ENCODE measurements at places on chromosomes 4 and X.

DNA sequence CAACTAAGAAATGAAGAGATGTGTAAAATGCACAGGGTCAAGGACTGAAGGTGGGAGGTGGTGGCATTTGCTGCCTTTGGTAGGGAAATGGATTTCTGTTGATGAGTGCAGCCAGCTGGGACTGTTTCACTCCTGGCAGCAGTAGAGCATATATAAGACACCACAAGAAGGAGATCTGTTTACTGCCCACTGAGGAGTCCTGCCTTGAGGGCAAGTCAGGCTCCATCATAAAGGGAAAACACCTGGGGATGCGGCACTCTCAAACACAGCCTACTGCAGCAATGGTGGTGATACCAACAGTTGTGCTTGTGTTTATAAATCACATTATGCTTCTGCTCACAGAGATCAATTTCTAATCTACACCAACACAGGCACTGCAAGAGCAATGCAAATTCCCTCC, 222.1 kb downstream of the TACR3 start:
- DNase-seq, result no peak

GRCh38 chr4:1402021-1402515, 4.2 kb downstream of the NKX1-1 start:
- DNase-seq, result no peak

DNA sequence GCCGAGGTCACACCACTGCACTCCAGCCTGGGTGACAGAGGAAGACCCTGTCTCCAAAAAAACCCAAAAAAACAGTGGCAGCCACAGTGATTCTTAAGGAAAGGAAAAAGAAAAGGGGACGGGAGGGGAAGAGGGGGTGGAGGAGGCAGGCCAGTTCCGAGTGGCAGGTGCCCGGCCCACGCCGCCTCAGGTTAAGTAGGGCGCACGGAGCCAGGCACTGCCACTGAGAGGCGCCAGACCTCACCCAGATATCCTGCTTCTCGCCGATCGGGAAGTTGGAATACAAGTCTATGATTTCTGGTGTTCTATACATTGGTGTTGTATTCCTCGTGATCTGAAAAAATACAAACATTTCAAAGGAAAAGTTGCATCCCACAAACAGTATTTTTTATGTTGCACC, 35.9 kb downstream of the GAK start:
- no peak for DNase-seq

DNA sequence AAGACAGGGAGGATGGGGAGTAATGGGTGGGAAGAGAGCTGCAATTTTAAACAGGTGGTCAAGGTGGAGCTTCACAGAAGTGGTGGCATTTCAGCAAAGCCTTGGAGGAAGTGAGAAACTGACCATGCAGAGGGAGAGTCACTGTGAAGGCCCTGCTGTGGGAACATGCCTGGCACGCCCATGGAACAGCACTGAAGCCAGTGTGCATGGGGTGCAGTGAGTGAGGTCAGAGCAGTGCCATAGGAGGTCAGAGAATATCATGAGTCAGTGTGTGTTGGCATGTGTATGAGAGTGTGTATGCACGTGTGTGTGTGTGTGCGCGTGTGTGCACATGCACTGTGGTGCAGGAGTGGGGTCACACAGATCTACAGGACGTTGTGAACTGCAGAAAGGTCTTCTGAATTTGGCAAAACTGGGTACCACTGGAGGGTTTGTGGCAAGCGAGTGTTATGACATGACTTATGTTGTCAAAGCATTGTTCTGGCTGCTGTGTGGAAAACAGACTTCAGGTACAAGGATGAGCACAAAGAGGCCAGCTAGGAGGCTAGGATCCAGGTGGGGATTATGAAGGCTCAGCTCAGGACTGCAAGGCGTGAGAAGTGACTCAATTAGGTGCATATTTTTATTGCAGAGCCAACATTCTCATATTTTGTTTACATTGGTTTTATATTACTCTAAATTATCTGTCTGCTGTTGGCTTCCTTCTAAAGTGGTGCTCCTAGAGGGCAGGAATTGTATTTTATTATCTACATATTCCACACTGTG, 34.0 kb downstream of the ZNF827 start:
- no peak for DNase-seq

GRCh38 chr4:69860052-69860451, at the start of gene SULT1E1:
SULT1E1 (minus strand) TSS chr4:69860145; CDS start chr4:69857644, 2,501 bp downstream.
- no peak for DNase-seq

DNA sequence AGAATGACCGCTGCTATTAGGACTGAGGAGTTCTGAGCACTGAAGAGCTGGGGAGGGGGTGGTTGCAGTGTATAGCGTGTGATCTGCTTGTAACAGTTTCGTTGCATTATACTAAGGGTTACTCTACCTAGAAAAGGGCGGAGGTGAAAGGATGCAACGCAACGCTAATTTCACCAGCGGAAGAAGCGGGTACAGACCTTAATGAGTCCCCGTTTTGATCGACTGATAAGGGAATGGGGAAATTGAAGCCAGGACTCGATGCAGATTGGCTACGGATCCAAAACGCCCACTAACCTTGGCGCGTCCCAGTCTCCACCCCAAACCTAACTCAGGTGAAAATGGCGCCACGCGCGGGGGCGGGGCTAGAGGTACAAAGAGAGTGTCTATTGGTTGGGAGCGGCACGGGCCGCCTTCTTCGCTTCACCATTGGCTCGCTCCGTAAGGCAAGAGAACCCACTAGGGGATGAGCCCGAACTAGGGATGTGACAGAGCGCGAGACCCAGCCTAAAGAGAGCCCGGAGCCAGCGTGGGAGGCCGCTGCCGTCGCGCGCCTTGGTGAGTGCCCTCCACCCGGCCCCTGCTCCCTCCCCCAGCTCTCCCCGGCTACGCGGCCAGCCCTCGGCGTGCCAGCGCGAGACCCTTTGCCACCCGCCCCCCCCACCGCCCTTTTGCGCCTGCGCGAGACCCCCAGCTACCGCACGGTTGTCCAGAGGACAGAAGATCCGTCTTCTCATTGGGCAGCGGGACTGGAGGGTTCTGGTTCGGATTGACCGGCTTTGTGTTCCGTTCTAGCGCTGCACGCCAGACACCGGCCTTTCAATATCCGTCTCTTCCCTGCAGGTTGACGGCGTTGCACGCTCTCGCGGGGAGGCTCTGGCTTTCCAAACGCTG, at the start of gene EBP:
EBP (plus strand) TSS at position 456 of the 891 bp plus-strand sequence. CDS start 1,964 bp downstream, outside the sequence.
- peak; percentile 93 for DNase-seq

DNA sequence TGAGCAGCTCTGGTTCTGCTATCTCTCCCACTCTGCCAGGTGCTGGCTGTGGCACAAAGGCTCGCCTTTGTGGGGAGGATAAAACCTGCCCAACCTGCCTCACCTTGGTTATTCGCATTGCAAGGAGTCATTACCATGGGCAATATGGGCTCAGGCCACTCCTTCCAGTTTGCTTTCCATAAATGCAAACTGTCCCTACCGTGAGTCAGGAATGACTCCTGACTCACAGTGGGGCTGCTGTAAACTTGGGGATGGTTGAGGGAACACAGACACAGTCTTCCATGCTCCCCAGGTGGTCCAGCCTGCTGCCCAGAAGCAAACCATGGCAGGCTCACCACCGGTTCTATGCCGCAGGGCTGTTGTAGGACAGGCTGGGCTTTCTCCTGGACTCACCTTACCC, 36.1 kb downstream of the COQ2 start:
- DNase-seq, result no peak

GRCh38 chrX:77977095-77977494, 7.7 kb upstream of the PGAM4 start:
- no peak for DNase-seq

GRCh38 chr4:20172070-20172760, 79.5 kb upstream of the SLIT2 start:
- DNase-seq, result no peak

GRCh38 chr4:42396361-42396751, 932 bp upstream of the SHISA3 start:
- no peak for DNase-seq

DNA sequence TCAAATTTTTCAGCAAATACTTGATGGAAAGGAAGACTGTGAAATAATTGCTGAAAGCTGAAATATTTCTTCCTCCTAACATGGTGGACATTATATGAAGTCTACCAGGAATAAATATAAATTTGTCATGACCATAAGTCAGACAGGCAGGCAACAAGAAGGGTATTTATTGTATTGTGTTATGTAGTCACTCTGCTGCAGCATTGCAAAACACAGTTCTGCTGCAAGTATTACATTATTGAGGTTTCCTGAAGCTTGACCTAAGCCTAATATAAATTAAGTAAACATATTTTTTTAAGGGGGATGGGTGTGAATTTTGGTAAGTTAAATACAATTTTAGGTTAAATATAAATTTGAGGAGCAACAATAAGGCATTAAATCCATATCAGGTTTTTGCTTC, 60.2 kb upstream of the MAOA start:
- DNase-seq, result no peak

DNA sequence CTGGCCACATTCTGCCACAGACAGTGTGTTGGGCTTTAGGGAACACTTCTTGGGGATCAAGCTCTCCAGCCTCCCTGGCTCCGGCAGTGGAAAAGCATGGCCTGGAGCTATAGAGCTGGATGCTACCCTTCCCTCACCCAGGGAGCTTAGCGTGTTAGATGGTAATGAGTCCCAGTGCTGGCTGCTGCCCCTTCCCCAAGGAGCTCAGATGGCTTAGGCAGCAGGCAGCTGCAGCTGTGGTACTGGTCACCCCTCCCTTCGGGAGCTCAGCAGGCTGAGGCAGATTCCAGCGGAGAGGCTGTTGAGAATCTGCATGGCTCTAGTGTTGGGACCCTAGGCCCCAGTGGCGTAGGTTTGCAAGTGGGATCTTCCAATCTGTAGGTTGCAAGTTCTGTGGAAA, 19.5 kb downstream of the TMEM144 start:
- no peak for DNase-seq

DNA sequence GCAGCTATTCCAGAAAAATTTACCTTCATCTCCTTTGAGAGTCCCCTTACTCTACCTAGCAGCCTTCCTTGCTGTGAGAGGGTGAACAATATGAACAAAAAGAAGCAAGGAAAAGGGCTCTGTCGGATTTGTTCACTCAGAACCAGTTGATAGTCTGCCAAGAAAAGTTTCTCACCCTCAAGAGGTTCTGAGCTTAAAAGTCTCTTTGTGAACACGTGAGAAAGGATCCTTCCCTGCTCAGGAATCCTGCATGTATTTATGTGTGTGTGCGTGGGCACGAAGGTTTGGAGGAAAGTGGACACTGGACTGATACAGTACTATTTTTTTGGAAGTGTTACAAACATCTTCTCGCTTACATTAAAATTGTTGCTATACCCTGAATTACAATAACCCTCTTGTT, 178.6 kb upstream of the JADE1 start:
- no peak for DNase-seq

DNA sequence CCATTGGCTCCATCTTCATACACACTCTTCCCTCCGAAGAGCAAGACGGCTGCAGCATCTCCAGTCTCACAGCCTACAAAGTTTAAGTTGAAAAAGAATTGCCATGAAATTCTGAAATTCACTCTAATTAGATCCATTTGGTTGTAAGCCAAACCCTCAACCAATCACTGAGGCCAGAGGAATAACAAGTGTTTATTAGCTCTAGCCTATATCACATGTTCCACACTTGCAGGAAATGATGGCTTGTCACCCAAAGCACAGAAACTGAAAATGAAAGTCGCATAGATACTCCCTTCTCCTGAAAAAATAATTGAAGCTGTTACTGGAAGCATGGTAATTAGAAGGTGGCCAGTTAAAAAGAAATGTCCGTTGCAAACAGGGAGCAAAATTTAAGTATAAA, 1071.8 kb downstream of the CCSER1 start:
- DNase-seq, result peak; percentile 84

- no peak for DNase-seq
Measured at GRCh38 chr4:56360071-56360470, 27.2 kb downstream of the AASDH start.

- no peak for DNase-seq
Measured at GRCh38 chr4:17013382-17014006, 115.0 kb upstream of the LDB2 start.

- no peak for DNase-seq
Measured at GRCh38 chr4:129077326-129077725, 16.0 kb downstream of the SCLT1 start.

GRCh38 chrX:49191574-49192011, 5.4 kb upstream of the PRICKLE3 start:
- DNase-seq, result peak; percentile 16

- no peak for DNase-seq
Measured at GRCh38 chr4:154004016-154004415, 215.1 kb upstream of the SFRP2 start.

DNA sequence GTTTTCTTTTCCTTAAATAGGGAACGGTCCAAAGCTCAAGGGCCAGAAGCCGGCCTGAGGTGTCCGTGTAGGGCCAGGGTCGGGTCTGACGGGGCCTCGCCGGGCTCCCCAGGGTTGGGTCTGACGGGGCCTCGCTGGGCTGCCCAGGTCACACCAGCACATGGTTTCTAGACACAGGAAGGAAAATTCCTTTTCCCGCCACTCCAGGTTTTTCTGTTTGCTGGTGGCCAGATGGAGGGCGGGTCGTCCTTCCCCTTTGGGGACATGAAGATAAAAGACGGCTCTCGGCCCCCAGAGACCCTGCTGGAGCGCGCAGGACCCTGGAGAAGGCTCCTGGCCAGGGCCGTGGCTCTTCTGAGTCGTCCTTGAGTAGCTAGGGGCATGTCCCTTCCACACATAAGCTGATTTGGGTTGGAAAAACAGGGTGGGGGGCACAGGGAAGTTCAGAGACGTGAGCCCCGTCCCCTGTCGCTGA, 35.1 kb downstream of the PIGG start:
- no peak for DNase-seq

DNA sequence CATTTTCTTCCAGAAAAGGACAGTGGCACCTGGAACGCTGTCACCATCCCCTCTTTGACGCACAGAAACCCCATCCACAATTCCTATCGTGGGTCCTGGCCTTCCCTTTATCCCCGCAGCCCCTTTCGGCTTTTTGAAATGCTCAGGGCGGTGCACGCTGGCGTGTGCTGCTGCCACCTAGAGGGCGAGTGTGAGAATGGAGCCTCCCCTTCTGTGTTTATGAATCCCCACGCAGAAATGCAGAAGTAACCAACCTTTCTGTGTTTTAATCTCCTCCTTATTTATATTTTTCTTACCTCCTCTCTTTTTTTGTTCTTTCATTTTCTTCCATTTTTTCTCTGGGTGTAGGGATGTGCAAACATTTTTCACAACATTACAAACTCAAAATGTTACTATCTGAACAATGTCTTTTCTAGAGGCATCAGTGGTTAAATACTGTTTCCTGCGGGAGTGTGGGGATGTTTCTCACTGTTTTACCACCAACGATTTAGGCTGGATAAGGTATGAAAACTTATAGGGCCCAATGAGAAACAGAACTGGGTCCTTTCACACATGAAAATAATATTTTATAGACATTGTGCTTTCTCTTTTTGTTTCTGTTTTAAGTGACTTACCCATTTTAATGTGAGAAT, 50.0 kb downstream of the TMA16 start:
- peak; percentile 59 for DNase-seq

- DNase-seq, result no peak
Measured at GRCh38 chr4:62881210-62881609, 1528.0 kb downstream of the TECRL start.

DNA sequence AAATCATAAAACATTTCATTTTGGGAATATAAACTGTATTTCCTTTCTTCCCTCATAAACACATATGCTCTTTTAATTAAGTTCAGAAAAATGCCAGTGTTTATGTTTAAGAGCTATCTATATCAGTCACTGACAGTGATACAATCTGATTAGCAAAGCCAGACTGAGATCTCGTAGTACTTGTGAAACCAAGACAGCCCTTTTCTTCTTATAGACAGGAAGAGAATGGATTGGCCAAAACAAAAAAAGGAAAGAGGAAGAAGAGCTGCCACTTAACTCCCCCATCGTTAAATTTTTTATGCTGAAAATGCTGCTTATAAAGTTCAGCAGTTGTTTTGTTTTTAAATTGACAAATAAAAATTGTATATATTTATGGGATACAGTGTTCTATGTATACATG, 87.4 kb downstream of the PLAC1 start:
- peak; percentile 15 for DNase-seq

GRCh38 chr4:139311909-139312308, 9.6 kb upstream of the NDUFC1 start:
- DNase-seq, result no peak
